NCI-H2107 (cell line): ENCODE measurements at places on chromosomes 3 and 15.
A peak's percentile ranks its signal among the peaks of the same experiment; 100 is the strongest.

- no peak for DNase-seq
These were observed 36.0 kb downstream of the GRAMD2A start for GRCh38 chr15:72161361-72162132.

DNA sequence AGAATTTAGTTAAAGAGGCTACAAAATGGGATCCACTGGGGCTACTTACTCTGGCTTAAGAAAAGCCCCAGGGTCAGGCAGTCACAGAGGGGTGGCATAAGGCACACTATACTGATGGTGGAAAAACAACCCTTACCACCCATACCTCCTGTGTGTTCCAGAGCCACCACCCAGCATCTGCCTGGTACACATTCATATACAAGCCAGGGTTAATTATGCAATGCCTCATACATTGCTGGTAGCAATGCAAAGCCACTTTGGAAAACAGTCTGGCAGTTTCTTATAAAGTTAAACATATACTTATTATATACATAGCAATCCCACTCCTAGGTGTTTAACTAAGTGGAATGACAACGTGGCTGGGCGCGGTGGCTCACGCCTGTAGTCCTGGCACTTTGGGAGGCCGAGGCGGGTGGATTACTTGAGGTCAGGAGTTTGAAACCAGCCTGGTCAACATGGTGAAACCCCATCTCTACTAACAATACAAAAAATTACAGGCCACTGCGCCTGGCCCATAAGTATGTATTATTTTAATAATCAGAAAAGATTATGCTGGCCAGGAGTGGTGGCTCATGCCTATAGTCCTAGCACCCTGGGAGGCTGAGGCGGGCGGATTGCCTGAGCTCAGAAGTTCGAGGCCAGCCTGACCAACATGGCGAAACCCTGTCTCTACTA is 15.2 kb upstream of the NCKIPSD start:
- no peak for DNase-seq

DNA sequence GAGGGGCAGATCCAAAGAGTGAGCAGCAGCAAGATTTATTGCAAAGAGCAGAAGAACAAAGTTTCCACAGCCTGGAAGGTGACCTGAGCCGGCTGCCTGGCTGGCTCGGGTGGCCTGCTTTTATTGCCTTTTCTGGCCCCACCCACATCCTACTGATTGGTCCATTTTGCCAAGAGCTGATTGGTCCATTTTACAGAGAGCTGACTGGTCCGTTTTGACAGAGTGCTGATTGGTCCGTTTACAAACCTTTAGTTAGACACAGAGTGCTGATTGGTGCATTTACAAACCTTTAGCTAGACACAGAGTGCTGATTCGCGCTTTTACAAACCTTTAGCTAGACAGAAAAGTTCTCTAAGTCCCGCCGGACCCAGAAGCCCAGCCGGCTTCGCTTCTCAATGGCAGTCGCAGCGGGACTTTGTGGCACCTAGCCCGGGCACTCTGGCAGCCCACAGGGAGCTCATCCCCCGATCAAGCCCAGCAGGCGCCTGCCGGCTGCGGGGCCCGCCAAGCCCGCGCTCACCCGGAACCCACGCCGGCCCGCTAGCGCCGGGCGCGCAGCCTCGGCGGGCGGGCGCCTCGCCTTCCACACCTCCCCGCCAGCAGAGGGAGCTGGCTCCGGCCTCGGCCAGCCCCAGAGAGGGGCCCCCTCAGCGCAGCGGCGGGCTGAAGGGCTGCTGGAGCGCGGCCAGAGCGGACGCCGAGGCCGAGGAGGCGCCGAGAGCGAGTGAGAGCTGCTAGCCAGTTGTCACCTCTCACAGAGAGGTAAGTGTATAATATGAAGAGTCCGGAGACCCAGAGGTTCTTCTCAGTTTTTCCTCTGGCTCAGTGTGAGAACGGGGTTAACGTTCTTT is 339.2 kb downstream of the CHL1 start:
- DNase-seq = no peak

- DNase-seq = no peak
These were observed 8.0 kb downstream of the KLHL25 start for GRCh38 chr15:85786781-85787114.

GRCh38 chr3:114212646-114213045 is 24.7 kb downstream of the ZNF80 start:
- no peak for DNase-seq

- no peak for DNase-seq
These were observed 56.2 kb downstream of the GREM1 start for GRCh38 chr15:32774022-32774421.

DNA sequence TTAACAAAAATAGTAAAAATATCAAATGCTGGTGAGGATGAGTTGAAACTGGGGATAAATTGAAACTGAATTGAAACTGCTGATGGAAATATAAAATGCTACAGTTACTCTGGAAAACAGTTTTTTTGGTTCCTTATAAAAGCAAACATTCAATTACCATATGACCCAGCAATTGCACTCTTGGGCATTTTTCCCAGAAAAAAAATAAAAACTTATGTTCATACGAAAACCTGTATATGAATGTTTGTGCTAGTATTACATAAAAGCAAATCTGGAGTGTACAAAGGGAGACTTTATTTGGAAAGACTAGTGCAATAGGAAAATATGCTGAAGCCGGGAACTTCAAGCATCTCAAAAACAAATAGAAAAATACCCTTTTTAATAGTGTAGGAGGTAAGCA is 857.9 kb upstream of the CADM2 start:
- DNase-seq = no peak

GRCh38 chr3:152299249-152299976 is 30.7 kb downstream of the MBNL1 start:
- no peak for DNase-seq

- DNase-seq = no peak
These were observed 41.9 kb downstream of the MEIS2 start for GRCh38 chr15:37058316-37058985.

- no peak for DNase-seq
These were observed 65.7 kb upstream of the FRMD4B start for GRCh38 chr3:69451594-69451993.

DNA sequence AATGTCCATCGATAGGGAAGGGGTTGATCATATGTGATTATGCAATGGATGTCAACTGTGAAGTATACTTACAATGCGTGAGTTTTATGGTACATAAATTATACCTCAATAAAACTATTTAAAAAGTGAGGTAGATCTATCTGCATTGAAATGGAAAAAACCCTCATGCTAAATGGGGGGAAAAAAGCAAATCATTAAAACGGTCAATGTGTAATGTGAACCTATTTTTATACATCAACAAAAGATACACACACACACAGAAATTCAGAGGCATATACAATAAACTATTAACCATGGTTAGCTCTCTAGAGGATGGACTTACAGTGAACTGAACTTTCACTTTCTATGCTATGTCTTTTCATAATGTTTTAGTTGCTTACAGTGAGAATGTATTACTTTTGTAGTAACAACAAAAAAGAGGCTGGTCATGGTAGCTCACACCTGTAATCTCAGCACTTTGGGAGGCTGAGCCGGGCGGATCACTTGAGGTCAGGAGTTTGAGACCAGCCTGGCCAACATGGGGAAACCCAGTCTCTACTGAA is 23.1 kb downstream of the STIMATE start:
- DNase-seq = no peak

- DNase-seq = no peak
These were observed 278.7 kb upstream of the MANF start for GRCh38 chr3:51106242-51106876.

DNA sequence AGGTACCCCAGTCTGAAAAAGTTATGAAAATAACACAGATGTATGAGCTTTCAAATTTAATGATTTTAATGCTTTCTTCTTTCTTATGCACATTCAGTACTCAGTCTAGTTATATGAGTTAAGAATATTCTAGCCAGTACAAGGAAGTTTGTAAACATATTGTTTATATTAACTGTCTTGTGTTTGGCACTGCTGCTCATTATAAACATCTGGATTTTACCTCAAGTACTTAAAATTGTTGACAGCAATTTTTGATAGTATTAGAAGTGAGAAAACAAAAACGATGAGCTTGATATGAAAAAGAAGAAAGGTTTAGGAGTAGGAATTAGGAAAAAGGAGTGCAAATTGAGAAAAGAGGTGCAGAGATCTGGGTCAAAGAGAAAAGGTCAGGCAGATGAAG is 293.3 kb downstream of the C3orf38 start:
- DNase-seq = no peak

DNA sequence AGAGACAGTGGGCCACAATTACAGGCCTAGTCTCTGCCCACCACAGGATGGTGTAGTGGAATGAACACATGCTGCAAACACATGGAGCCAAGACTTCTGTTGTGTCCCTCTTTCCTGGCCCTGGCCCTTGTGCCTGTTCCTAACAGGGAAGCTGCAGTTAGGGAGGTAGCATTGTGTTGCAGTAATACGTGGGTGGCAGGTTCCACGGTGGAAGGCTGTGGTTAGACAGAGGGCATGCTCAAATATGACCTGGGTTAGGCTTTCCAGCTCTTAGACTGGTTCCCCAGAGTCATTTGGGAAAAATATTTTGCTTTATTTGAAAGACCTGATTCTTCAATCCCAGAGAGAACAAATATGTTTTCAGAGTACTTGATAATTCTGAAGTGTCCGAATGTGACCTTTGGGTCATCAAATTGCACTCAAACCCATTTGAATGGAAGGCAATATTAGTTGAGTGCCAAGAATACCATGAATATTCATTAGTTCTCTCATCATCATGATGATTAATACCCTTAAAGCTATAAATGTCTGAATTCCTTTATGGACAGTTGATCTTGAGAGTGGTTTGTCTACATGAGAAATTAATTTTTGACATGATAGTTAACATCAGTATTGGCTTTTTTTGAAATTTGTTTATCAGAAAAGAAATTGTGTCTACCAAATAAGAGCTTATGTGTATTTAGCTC is 28.5 kb downstream of the PLAAT1 start:
- no peak for DNase-seq

DNA sequence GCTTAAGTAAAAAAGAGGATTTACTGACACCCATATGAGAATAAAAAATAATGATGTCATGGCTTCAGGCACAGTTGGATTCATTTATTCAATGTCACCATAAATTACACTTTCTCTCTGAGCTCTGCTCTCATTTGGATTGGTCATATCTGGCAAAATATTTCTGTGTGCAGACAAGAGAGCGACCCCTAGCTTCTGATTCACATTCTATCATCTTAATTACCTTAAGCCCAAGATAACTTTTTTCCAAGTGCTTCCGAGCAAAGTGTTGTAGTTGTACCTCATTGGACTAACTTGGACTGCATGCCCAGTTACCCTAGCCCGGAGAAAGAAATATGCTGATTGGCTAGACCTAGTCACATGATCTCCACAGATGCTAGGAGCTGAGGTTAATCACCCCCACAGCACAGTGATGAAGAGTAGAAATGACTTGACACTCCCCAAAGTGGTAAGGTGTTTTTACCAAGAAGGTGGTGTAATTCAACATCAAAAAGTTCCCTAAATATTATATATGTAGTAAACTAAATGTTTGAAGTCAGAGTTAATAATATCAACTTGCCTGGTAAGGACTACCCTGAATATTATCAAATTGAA is 552.2 kb upstream of the SUCLG2 start:
- no peak for DNase-seq

- no peak for DNase-seq
These were observed 103.6 kb upstream of the ICE2 start for GRCh38 chr15:60582370-60583036.

DNA sequence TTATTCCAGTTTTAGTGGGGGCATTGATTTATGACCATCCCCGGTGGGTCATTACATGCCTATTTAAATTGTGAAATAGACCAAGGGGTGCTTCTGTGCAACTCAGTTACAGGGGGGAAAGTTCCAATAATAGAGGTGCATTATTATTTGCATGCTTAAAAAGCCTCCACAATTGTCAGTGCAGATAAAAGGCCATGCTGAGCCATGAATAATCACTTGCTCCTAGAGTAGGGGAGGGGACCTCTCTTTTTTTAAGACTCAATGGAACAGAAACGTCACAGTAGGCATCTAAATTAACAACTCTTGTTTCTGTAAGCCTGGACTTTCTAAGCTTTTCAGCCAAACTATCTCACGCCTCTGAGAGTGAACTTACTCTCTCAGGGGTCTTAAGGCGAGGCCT is 66.5 kb upstream of the CMTM7 start:
- no peak for DNase-seq

- no peak for DNase-seq
These were observed 20.9 kb downstream of the ST3GAL6 start for GRCh38 chr3:98784042-98784441.

DNA sequence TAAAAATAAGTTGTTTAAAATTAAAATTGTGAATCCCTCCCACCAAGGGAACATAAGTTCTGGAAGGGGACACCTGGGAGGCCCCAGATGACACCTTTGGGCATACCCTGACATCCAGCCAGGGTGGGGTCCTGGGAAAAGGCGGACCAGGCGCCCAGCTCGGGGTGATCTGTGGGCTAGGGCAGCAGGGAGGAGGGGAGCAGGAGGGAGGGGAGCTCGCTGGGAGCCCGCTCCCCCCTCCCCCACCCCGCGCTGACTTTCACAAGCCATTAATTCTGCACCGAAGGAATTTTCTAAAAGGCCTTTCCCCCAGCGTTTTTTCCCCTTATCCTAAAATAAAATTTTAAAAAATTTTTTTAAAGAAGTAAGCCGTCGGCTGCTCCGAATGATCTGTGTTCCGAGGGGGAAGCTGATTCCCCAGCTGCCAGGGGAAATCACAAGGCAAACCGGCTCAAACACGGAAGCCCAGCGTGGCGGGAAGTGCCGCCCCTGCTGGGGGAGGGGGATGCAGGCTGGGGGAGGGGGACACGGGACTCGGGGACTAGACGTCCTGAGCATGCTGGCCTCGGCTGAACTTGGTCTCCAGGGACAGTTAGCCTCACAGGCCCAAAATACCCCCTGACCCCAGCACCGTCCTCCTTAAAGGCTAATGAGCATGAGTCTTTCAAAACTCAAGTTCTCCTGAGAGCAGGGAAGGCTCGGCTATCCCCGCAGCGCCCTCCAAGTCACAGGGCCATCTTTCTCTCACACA is 13.9 kb downstream of the PLXND1 start:
- no peak for DNase-seq

- DNase-seq = no peak
These were observed 63.6 kb downstream of the MOBP start for GRCh38 chr3:39531066-39531465.

- DNase-seq = peak; percentile 16
These were observed 57.2 kb downstream of the SEC22A start for GRCh38 chr3:123258811-123259420.

DNA sequence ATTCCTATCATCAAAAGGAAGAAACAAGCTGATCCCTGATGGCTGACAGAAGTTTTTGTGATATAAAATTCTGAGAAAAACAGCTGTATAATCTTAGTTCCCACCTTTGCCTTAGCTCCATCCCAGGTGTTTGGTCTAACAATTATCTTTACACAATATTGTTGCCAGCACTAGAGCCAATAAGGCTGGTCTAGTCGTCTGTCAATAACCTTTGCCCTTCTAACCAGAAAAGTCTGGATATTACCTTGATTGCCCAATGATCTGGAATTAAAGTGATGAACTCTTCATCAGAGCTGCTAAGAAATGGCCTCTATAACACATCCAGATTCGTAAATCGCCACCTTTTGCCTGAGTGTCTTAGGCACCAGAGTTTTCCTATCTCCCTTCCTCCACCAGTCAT is 98.4 kb downstream of the FMN1 start:
- DNase-seq = no peak

DNA sequence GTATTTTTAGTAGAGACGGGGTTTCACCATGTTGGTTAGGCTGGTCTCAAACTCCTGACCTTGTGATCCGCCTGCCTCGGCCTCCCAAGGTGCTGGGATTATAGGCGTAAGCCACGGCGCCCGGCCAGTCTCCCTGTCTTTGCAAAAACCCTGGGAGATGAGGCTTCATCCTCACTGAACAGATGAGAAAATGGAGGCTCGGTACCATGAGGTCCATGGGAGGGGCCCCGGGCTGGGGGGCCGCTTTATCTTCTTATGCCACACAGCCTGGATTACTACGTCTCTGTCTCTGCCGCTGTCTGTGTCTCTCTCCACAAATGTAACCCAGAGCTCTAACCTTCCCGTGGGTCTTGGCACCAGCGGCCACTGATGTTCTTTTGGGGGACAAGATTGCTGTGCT is 39.1 kb downstream of the ABTB1 start:
- no peak for DNase-seq
